GM12892 (cell line): ENCODE measurements at places on chromosomes 16 and 17.

DNA sequence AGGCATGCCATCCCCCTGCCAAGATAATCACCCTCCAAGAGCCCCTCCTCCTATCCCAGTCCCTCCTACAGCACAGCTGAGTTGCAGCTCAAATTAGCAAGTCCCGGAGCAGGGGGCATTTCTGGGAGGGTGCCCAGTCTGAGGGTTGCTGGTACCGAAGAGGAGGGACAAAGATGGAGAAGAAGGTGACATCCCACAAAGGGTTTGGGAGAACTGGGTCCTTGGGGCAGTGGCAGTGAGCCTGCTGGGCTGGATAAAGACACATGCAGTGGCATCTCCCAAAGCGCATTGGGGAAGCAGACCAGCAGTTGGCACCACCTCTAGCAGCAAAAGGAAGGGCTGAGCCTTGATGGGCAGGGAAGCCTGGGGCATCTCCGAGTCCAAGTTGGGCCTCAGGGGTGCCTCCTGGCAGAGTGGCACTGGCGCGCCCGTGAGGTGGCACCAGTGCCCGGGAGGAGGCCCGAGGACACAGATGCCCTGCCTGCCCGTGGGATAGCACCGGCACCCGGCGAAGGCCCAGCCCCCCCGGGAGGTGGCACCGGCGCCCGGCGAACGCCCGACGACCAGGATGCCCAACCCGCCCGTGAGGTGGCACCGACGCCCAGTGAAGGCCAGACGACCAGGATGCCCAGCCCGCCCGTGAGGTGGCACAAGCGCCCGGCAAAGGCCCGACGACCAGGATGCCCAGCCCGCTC, 622 bp downstream of the TOM1L2 start:
- DNase-seq = no peak

- DNase-seq = no peak
Measured at GRCh38 chr16:83245061-83245460, 562.7 kb upstream of the HSBP1 start.

- peak; percentile 76 for DNase-seq
Measured at GRCh38 chr16:17416461-17417311, 54.1 kb downstream of the XYLT1 start.

DNA sequence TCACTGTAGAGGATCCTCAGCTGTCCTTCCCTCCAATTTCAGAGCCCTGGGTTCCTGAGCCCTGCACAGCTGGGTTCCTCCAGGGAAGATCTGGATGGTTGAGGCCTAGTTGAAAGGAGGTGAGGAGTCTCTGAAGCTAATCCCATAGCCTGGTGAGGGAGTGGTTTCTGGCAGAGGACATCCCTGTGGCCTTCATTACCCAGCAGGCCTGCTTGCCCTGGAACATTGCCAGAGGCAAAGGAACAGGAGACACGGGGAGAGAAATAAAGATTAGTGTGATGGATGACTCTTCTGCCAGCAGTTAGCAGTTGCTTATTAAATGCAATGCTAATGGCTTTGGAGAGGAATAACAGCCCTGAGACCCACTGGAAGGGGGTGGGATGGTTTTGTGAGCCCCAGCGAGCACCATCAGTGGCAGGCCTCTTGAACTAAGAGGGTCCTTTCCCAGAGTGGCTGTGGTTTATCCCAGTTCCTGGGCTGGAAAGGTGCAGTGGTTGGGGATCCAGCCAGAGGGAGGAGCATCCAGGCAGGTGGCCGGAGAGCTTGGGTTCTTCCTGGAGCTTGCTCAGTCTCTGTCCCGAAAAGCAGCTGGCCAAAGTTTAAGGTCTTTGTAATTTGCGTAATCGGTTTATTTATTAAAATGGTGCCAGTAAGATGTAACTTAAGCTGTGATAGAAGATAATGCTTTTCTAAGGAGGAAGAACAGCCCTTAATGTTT, 209.7 kb downstream of the CCDC182 start:
- DNase-seq = no peak

DNA sequence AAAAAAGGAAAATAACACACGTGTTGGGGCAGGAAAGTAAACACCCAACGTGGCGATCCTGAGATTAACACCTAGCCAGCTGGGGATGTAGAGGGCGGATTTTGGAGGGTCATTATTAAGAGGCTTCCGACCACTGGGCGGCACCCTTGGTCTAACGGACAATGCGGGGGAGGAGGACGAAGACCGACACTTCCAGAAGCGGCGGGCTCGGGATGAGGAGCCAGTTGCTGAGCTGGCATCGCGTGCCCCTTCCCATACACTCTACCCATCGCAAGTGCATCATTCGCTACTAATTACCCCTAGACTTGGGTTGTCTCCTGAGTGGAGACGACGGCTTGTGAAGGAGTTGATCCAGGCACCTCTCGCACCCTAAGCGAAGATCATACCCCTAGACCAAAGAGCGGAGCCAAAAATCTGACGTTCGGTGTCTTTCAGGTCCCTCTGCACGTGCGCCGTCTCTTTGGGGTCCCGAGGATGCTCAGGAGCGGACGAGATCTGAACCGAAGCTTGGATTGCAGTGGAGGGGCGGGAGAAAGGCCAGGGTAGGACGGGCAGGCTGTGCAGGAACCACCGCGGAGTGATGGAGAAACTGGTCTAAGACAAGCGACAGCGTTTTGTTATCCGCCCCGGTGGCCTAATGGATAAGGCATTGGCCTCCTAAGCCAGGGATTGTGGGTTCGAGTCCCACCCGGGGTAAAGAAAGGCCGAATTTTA, 17.6 kb downstream of the ZNF213 start:
- no peak for DNase-seq

- no peak for DNase-seq
Measured at GRCh38 chr16:53529513-53529912, 26.5 kb upstream of the AKTIP start.

DNA sequence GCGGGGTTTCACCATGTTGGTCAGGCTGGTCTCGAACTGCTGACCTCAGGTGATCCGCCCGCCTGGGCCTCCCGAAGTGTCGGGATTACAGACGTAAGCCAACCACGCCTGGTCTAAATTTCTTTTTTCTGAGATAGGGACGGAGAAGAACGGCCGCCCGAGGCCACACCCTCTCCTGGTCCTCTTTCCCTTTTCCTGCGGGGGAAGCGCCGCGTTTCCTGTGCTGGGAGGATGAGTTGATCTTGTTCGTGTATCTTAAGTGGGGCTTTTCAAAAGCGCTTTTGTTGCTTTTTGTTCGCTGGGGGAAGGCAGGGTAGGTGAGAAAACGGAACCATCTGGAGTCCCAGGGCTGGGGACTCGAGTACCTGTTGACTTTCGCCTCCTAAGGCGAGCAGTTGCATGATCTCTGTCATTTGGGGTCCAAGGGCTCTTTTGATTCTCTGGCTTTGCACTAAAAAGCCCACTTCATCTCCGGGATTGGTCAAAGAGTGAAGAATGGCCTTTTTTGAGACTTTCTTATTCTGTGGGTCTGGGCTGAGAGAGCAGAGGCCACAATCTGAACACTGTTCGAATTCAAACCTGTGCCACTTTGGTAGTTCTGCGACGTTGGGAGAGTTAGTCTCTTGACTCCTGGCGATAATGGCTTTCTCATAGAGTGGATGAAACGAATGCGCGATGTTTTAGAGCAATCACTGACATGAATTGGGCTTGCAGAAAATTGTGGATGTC, 1.3 kb downstream of the FUS start:
- no peak for DNase-seq

DNA sequence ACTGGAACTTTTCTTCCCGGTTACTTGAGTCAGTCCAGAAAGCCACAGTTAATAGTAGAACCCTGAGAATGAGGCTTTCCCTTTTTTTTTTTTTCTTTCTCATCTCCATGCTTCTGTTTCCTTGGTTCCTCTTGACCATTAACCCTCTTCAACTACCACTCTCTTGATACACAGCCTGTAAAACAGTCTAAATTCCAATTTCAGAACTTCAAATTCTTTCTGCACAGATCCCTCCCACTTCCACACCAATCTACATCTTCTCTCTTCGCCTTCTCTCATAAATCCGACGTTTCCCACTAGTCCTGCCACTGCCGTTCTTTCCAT, 588 bp downstream of the METTL16 start:
- no peak for DNase-seq

DNA sequence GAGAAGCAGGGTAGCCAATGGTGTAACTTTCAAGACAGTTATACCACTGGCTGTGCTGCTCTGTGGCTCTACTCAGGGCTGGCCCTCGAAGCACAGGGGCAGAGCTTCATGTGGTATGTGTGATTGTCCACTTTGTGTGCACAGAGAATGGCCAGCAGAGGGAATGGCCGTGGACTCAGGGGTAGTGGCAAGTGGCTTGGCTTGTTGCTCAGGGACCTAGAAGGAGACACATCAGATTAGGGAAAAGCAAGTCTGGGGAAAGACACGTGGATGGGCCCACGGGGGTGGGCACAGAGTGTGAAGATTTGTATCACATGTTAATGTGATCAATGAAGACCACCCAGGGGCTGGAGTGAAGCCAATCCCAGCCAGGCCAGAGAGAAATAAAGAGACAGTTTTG, 20.0 kb upstream of the XYLT2 start:
- DNase-seq = no peak

DNA sequence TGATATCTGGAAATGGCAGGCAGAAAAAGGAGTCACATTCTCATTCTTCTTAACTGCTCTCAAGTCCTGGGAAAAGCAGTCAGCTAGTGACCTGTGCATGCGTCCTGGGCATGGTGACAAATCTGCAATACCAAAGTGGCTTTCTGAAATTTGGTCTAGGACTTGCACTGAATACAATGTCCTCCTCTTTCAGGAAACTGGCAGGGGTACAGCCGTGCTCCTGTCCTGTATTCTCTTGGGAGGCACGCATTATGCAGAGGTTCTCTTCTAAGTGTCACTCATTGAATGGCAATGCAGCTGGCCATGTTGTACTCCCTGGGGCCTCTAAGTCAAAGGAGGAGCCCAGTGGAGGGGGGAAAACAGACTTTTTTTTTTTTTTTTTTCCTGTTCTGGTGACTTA, 10.6 kb downstream of the PHF12 start:
- DNase-seq = no peak
